ENCODE measurements at places on chromosomes 6 and 20.

DNA sequence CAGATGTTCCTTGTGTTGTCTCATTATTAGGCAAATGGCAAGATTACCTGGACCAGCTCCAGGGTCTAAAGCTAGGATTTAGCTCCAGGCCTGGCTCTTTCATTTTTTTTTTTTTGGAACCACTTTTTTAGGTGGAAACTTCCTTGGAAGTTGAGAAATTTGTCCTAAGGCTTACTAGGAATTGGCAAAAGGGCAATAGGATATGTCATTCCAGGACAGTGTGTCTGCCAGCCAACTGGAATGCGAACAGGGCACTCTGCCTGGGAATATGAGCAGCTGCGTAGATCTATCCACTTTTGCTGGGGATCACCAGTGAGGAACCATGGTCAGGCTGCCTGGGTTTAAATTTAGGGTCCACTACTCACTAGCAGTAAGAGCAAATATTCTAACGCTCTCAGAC lies 304.0 kb downstream of the TSHZ2 start:
- DNase-seq, result no peak

DNA sequence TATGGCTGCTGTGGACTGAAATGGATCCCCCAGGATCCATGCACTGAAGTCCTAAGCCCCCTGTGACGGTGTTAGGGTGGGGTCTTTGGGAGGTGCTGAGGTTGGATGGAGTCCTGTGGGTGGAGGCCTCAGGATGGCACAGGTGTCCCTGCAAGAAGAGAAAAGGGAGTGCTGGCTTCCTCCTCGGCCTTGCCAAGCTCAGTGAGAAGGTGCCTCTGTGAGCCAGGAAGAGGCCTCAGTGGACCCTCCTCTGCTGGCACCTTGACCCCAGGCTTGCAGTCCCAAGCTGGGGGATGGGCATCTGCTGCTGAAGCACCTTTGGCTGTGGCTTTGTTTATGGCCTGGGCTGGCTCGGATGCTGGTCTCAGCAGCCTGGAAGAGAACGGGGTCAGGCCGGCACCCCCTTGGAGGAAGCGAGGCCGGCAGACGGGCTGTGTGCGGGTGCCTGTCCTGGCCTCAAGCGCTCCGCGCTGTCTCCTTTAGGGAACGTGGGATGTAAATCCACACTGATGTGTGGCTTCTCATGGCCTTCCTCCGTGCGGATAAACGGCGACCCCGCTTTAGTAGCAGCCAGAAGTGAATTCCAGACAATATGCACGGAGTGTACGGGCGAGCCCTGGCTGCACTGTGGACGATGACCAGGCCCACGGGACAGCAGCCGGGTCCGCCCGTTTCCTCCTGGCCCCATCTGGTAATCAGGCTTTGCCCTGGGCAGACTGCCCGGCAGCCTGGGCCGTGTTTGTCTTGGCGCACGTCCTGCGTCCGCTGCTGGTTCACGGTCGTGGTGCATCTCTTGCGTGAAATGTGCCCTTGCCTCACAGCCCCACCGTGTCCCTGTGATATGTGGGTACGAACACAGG lies 182.6 kb downstream of the ERMARD start:
- DNase-seq, result no peak

DNA sequence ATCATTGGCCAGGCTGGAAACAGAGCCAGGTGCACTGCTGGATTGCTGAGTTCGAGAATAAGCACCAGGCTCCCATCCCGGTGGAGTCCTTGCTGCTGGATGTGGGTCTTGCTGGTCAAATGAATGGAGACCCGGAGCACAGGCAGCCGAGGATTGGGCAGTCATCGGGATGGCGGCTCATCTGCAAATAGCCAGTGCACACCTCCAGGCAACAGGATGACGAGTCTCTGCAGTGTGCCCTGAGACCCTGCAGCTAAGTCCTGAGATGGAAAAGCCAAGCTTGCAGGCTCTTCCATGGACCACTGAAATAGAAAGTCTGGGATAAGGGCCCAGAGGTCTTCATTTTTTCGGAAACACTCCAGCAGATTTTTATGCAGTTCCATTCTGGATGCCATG lies 143.5 kb downstream of the WDR27 start:
- DNase-seq, result no peak

DNA sequence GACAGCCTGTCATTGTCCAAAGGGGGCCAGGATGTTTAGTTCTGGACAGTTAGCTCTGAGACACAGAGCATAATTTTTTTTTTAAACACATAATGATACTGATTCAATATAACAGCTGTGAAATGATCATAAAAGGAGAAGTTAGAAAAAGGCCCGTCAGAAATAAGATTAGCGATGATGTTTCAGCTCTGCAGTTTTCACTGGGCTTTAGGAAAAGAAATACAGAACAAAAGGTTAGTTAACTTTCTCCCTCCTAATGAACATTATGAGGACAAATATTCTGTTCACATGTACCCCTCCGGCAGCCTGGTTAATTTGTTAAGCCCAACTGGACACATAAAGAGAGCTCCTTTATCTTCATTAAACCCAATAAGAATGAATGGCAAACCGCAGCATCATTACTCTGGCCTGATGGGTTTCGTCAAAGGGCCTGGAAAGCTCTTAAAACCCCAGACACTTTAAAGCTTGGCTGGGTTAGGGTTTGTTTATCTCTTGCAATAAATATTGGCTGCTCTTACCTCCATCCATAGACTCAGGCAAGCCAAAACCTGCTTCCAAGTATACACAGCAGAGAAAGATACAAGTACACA lies 394.6 kb downstream of the KIF16B start:
- no peak for DNase-seq

DNA sequence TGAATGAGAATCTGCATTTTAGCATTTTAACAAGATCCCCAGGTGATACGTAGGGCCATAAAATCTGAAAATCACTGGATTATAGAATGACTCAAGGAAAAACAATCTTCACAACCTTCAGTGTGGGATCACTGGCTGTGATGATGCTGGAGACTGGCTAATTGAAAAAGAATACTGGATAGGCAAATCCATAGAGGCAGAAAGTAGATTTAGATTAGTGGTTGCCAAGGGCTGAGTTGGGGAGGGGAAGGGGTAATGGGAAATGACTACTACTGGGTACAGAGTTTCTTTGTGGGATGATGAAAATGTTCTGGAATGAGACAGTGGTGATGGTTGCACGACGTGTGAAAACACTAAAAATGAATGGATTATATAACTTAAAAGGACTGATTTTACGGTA lies 84.1 kb downstream of the CDK19 start:
- no peak for DNase-seq

DNA sequence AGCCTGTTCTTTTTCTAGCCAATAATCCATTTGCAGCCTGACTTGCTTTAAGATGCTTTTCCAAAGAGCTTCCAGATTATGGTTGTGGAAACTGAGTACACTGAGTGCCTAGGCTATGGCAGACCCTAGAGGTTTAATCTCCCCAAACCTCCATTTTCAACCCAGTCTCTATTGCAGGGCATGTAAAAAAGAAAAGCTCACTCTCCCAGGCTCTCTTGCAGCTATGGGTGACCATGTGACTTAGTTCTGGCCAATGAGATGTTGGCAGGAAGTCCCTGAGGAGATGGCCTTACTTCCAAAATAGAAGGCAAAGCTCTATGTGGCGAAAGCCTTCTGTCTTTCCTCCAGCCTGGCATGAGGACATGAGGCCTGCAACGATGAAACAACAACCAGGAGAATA lies 3.8 kb downstream of the PDRG1 start:
- DNase-seq, result no peak

- peak; percentile 59 for DNase-seq
These were observed 694 bp downstream of the SLC17A9 start for GRCh38 chr20:62952968-62953838.

GRCh38 chr6:116278854-116279231 lies 887 bp downstream of the TSPYL1 start:
- DNase-seq, result no peak

DNA sequence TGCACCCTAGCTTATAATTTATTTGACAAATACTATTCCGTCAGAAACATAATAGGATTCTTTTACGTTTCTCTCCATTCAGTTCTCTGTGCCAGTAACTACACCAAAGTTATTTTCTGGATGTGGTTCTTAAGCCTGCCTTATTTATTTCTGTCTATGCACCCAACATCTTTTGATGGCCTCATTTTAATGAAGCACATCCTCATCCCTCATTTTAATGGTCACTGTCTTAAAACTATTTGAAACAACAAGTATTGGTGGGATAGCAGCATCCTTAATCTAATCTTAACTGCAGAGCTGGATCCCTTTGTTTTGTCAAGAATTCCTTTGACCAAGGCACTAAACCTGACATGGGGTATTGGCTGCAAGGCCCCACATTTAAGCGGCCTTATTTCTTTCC lies 11.0 kb downstream of the FAM135A start:
- DNase-seq, result no peak

GRCh38 chr20:16664020-16664419 lies 65.8 kb upstream of the SNRPB2 start:
- DNase-seq, result no peak

- no peak for DNase-seq
These were observed 34.6 kb downstream of the BANF2 start for GRCh38 chr20:17734374-17734773.

DNA sequence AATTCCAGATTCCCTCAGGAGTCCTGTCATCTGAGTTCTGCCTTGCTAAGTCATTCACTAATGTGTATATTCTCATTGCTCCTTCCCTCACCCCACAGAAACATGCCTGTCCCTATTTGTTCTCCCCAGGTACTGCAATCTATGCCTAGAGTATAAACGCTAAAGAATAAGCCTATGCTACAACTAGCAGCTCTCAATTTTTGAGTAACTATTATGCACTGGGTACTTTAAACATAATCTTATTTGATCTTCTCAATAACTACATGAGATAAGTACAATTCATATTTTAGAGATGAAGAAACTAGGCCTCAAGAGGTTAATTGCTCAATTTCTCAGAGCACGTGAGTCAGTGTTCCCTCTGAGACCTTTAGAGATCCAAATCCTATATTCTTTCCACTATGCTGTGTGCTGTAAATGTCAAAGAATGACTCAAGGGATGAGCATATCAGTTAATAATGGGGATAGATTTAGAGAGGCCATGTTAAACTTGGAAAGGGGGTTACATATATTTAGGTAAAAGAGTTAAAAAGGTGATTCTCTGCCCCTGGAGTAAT lies 423.8 kb upstream of the ADGRB3 start:
- DNase-seq, result no peak

DNA sequence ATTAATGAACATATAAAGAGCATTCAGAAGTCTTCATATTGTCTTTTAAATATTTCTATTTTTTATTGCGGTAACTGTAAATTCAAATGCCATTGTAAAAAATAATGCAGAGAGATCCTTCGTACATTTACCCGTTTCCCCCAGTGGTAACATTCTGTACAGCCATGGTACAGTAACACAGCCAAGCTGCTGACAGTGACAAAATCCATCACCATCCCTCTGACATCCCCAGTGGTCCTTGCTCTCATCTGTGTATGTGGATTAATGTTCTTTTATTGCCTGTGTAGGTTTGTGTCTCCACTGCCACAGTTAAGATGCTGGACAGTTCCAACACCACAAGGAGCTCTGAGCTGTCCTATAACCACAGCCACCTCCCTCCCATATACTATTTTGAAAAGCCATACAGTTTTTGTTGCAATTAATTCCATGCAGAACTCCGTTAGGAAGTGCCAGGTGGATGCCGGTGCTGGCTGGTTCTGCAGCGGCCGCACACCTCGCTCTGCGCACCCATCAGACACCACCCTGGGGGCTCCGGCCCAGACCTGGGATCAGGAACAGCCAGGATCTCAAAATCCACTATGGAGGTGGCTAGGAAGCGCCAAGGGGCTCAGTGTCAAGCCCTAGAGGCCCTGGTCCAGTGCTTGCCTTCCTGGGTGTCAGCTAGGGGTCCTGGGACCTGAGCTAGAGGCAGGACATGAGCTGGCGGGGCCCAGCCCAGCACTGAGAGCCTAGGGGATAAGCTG lies 93.1 kb upstream of the PMEPA1 start:
- DNase-seq, result no peak

DNA sequence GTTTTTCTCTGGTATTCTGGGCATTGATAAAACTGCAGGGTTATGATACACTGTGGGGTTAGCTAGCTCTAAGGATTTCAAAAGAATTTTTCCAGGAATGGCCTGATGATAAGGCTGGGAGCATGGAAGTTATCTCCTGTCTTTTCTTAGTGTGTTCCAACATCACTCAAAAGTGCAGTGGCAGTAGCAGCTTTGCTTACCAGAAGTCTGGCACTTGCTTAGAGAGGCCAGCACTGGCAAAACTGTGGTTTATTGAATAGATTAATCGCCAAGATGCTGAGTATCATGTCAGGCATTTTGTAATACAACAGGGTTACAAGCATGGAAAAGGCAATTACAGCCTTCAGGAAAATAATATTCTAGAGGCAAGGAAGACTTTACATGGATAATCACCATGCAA lies 719.5 kb upstream of the GJE1 start:
- no peak for DNase-seq

DNA sequence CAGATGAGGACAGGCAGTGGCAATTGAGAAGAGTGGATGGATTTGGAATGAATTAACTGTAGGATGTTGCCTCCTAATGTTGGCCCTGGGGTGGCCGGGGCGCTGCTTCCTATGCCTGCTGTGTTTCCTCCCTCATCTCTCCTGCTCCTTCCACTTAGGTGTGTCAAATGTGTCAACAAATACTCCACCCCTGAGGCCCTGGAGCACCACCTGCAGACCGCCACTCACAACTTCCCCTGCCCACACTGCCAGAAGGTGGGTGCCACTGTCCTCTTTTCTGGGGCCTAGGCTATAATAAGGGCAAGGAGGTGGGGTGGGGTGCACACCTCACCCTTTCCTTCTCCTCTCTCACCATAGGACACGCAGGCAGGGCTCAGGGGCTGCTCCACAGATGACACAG lies 30.0 kb upstream of the CHMP4B start:
- no peak for DNase-seq

GRCh38 chr20:2840138-2840966 lies at the start of the genes PCED1A and VPS16:
Gene PCED1A (minus strand): TSS chr20:2840655. CDS start chr20:2839912, 743 bp downstream.
Gene VPS16 (plus strand): TSS chr20:2840745. CDS start chr20:2840775, 30 bp downstream.
- DNase-seq, result peak; percentile 92

DNA sequence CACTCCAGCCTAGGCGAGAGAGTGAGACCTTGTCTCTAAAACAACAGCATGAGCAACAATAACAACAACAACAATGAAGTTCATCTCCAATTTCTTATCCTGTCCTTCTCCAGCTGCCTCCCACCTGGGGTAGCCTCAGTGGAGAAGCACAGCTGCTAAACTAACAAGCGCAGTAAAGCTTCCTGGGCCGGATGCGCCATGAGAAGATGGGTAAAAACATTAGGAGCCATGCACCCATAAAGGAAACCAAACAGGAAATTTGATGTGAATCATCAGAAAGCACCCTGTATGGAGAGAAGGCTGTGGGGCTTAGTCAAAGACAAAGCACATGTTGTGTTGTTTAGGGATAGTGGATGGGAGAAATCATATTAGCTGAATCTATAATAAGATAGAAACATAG lies 61.1 kb upstream of the CCN6 start:
- DNase-seq, result no peak

- DNase-seq, result no peak
These were observed 707.0 kb upstream of the NRSN1 start for GRCh38 chr6:23419046-23419445.

GRCh38 chr20:4987130-4987529 lies 14.2 kb downstream of the SLC23A2 start:
- no peak for DNase-seq
